ENCODE measurements at places on chromosomes 5 and 9. TPM values are rescaled to one million over a fixed set of nuclear protein-coding genes. Genes with fewer than 3 reads are reported as not detected.

DRD1 gene
- total RNA-seq, result not detected

C5orf34 gene
- 1.2 TPM for total RNA-seq

SLC23A1 gene
- not detected for total RNA-seq

TAS2R1 gene
- not detected for total RNA-seq

MYO10 gene
- total RNA-seq, result 5.9 TPM

GDNF gene
- total RNA-seq, result 3.9 TPM

DNA sequence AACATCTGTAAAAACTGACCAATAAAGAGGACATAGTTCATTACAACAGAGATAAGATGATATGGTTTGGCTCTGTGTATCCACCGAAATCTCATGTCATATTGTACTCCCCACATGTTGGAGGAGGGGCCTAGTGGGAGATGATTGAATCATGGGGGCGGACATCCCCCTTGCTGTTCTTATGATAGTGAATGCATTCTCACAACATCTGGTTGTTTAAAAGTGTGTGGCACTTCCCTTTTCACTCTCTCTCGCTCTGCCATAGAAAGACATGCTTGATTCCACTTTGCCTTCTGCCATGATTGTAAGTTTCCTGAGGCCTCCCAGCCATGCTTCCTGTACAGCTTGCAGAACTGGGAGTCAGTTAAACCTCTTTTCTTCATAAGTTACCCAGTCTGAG is 292.8 kb downstream of the SLF1 start:
- no peak for ATAC-seq

DNA sequence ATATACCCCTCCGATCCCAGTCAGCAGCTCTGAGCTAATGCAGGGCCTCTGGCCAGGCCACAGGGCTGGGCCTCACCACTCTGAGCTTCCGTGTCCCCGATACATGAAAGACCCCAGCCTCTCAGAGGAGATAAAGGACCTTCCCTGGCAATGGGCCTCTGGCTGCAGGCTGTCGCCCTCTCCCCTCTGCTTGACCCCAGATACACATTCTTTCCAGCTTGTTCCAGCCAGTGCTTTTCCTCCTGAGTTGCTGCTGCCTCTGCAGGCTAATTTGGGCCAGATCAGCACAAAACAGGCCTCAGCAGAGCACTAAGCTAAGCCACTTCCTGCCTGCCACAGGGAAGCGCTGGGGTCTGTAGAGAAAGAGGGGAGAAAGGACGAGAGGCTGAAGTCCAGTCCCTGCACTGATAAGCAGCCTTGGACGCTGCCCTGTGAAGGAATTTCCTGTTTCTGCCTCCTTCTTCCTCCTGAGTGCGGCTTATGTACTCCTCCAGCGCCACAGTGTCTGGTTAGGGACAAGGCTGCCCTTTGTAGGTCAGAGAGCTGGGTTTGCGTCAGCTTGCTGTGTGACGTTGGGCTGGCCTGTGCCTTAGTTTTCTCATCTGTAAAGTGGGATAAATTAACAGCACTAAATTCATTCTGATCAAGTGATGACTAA is 73.0 kb upstream of the IL17B start:
- ATAC-seq, result peak; percentile 27

DNA sequence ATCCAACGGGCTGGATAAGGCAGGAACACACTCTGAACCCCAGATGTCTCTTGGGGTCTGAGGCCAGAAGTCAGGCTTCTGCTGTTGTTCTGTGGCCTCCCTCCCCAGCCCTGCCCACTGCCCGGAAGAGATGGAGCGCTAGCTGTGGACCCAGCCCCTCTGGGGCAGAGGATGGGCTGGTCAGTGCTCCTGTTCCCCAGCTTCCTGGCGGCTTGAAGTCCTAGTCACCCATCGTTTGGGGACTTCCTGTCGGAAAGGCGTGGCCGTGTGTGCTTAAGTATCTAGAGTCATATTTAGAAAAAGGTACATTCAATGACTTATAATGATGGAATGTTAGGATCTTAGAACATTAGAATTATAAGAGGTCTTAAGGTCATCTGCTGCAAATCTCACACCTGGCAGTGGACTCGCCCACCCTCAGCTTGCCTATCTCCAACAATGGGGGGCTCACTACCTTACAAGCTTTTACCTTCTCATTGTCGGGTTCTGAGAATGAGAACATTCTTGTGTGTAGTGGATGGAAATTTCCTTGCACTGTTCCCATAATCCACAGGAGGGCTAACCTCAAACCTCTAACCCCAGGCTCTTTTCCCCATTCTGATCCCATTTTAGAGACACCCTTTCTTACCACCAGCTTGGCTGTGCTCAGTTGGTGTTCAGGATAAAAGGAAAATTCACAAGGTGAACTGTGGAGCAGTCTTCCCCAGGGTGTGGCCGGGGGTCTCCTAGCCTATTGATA is 13.4 kb upstream of the AIF1L start:
- no peak for ATAC-seq

GRCh38 chr5:61650661-61651060 is 318.6 kb downstream of the ZSWIM6 start:
- ATAC-seq, result no peak

DNA sequence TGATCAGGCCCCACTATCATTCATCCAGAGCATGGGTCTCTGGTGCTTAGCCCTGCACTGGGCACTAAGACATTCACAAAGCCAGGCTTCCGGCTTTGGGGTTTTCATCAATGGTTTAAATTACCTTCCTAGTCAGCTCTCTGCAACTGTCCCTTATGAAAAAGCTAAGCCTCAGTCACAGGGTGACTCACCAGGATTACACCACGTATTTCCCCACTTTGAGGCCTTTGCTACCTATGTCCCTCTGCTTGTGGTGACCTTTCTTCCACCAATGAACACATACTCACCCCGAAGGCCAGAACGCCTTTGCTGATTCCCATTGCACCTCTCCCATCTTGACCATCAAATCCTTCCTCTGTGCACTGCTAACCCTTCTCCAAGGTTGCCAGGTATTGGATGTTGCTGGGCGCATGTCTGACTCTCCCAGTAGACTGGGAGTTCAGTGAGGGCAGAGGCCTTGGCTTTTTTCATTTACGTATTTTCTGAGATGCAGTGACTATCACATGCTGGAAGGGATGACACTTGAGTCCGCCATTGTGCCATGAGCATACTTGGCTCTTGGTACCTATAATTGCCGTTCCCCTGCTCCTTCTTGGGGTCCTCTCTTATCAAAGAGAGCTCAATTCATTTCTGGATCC is 58.7 kb upstream of the TNFSF8 start:
- ATAC-seq, result no peak

- ATAC-seq, result peak; percentile 88
Observed at GRCh38 chr5:32190095-32190494, 16.0 kb upstream of the GOLPH3 start.

GRCh38 chr5:60185231-60186099 is 291.9 kb upstream of the PDE4D start:
- no peak for ATAC-seq

GRCh38 chr9:35688558-35689541 is 875 bp downstream of the TPM2 start:
- no peak for ATAC-seq

DNA sequence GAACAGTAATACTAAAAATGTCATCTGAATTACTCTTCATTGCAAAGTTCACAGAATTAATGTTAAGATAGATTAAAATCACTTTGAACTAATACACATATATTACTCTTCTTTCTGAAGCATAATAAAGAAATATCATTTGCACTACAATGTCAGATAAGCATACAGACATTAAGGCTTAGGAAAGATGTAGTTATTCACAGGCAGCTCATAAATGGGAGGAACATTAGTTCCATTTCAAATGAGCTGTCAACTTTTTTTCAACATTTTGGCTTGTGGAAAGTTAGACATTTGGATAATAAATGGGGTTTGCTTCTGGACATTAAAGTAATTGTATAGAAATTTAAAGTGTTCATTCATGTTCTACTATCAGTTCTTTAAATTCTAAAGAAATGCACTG is 6.3 kb downstream of the FGF10 start:
- no peak for ATAC-seq

Data from gastroesophageal sphincter (tissue), 4 donors.